Germinal center (tissue), 1 donor: ENCODE measurements at places on chromosomes 3 and 15.
A peak's percentile ranks its signal among the peaks of the same experiment; 100 is the strongest.

GRCh38 chr3:72601060-72601459 is 247.2 kb downstream of the SHQ1 start:
- no peak for DNase-seq

GRCh38 chr3:10703875-10704274 is 112.2 kb upstream of the SLC6A11 start:
- DNase-seq: no peak

GRCh38 chr15:45099549-45100165 is 14.3 kb downstream of the DUOX2 start:
- DNase-seq: no peak

GRCh38 chr3:184308744-184309143 is 5.7 kb upstream of the EIF4G1 start:
- DNase-seq: no peak

DNA sequence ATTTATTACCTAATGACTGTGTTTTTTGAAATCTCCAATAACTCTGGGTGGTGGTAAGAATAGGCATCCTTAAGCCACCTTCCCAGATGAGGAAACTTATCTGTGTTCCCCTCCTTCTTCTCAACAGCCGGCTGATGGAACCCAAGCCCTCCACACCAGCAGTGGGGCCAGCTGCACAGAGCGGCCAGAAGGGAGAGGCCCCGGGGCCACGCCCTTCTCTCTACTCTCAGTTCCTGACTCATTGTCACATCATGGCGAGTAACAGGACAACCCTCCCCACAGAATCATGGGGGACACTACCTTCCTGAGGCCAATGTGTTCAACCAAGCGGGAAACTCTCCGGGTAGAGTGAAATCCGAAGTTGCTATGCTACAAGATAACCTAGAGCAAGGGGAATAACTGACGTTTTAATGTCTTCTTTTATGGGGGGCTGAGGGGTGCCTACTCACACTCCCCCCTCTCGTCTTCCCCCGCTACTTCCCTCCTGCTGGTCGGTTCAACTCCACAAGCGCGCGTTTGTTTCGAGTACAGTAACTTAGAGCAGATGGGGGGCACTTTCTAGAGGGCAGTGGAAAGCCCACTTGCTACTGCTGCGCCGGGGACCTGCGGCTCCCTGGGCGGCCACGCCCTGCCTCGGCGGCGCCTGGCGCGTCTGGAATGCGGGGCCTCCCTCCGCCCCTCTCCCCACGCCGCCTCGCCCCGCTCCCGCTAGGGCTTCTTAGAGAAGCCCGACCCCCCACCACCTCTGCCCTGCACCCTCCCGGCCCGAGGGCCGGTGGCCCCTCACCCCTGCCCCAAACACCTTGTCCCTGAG is 621 bp downstream of the ANXA2 start:
- DNase-seq: peak; percentile 24

GRCh38 chr3:58333206-58334012 is 717 bp downstream of the PXK start:
- DNase-seq: peak; percentile 59

GRCh38 chr15:83380682-83381081 is 66.5 kb upstream of the SH3GL3 start:
- no peak for DNase-seq

DNA sequence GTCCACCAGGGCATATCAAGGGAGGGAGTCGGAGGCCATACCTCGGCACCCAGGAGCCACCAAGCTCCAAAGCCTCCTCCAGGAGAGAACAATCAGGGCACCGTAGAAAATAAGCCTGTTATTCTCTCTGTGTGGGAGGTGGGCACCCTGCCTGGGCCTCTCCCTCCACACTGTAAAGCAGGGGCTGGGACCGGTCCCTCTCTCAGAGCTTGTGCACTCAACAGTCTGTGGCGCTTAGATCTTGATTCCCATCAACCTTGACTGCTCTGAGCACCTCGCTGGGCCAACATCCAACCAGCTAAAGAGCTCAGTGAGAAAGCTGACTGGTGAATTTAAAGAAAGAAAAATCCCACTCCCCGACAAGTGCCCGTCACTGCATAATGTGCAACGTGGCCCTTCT is 53.0 kb downstream of the PCSK6 start:
- DNase-seq: no peak

DNA sequence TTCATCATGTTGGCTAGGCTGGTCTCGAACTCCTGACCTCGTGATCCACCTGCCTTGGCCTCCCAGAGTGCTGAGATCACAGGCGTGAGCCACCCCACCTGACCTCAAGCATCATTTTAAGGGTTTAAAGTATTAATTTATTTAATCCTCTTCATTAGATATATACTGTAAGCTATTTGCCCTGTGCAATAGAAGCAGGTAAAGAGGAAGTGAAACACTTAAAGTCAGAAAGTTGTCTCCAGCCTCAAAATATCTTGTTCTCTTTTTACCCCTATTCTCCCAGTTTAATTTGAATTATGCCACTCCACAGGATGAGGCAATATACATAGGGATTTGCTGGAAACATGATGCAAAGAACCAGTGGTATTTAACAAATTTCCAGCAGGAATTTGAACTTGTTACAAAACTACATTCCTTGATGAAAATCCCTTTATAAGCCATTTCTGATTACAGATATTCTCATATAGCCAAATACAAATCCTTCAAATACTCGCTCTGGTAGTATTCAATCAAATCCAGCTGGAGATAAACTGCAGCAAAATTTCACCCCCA is 2.0 kb downstream of the NDUFB5 start:
- DNase-seq: peak; percentile 53

DNA sequence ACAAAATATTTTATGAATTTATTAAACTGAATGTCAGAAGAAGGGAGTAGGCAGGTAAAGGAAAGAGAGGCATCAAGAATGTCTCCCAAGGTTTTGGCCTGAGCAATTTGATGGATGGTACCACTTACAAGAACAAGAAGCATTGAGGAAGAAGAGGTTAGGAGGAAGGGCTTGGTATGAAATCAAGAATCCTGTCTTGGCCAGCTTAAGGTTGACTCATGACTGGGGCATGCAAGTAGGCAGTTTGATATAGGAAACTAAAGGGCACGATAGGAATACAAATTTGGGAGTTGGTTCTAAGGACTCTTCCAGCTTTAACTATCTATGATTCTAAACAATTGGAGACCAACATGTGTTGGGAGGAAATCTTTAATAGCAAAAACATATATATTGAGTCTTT is 79.1 kb downstream of the NTRK3 start:
- no peak for DNase-seq

DNA sequence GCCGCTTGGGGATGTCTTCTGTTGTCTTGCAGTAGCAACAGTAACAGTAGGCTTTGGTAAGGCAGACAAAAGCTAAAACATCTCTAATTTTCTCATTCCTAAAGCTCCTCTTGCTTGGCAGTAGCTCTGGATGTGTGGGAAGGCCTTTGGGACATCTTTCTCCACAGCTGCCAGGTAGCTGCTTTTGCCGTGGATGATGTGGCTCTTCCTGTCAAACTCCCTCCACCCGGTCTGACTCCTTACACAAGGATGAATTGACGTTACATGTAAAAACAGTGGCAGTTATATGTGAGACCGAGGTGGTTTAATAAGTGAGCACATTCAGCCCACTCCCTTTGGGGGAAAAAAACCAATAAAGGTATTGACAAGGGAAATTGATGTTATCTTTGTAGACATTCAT is 309.1 kb downstream of the TUSC7 start:
- no peak for DNase-seq

GRCh38 chr15:24772266-24772665 is 96.7 kb downstream of the NPAP1 start:
- DNase-seq: no peak

- DNase-seq: peak; percentile 45
Measured at GRCh38 chr15:41022487-41023090, 69.3 kb downstream of the CHAC1 start.

- DNase-seq: no peak
Measured at GRCh38 chr3:111465081-111465670, 76.8 kb upstream of the CD96 start.

DNA sequence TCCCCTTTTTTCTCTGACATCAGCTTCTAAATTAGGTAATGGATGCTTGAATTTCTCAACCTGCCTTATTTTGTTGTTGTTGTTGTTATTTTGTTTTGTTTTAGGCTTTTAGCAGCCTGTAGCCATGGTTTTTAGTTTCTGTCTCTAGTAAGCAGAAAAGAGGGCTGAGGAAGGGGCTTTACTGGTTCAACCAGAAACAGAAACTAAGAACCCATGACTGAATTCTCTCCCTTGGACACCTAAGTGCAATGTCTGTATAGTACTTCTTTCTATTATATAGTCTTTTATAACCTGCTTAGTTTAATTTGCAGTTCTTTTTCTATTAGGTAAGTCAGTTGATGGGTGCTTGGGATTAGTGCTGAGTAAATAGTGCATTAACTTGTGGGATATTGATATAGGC is 129.0 kb downstream of the BBX start:
- no peak for DNase-seq

- no peak for DNase-seq
Measured at GRCh38 chr3:58973796-58974195, 76.0 kb downstream of the CFAP20DC start.

DNA sequence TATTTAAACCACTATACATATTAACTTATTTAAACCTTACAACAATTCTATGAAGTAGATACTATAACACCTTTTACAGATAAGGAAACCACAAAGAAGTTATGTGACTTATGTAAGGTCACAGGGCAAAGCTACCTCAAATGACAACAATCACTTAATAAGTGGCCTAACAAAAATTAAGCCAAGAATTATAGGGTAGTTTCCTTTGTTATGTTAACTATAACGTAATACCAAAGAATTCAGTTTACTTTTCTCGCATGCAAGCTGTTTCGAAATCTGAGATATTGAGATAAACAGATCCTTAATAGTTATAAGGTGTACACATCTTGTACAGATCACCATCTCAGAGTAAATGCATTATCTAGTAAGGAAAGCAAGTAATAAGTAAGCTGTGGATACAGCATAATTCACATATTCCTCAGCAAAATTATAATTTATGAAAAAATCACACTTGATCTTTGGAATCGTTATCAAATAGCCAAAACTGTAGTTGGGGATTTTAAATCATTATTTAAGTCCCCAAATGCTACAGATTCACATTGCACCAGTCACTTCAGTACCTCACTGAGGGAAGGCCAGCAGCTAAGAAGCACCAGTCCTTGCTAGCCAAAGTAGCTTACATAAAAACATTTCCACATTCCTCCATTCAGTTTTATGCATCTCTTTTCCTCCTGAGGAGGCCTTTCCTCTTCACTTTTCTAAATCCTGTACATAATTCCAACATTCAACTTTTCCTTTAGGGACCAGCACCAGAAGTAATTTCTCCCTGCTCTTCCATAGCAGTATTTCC is 226.8 kb downstream of the TBC1D5 start:
- DNase-seq: no peak

- DNase-seq: no peak
Measured at GRCh38 chr15:80404761-80405553, 775 bp downstream of the ARNT2 start.

DNA sequence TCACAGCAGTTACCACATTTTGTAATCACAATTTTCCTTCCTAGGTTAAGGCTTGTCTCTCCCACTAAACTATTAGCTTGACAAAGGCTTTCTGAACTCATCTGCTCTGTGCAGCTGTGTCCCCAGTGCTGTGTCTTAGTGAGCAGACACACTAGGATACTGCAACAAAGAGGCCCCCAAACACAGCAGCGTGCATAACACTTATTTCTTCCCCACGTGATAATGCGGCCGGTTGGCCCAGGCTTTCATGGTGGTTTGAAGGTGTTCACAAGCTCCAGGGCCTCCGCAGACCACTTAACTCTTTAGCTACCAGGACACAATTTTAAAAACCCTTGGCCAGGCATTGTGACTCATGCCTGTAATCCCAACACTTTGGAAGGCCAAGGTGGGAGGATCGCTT is 2.2 kb upstream of the HDAC11 start:
- DNase-seq: no peak

- DNase-seq: no peak
Measured at GRCh38 chr3:126665959-126666657, 11.2 kb upstream of the TXNRD3 start.

DNA sequence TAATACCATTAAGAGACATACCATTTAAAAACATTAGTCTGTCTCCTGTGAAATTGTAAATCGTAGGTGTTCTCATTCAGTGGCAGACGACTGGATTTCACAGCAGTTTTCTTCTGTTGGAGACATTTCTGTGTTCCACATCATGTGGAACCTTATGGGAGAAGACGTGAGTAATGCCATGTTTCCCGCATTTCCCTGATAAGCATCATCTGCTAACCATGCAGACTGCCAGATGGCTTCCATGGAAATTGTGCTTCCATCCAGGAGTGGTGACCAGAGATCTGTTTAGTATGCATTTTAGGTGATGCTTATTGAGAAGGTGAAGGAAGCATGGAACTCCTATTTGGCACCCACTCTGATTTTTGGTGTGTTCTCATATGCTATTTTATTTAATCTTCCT is 28.4 kb upstream of the ST3GAL6 start:
- DNase-seq: no peak

DNA sequence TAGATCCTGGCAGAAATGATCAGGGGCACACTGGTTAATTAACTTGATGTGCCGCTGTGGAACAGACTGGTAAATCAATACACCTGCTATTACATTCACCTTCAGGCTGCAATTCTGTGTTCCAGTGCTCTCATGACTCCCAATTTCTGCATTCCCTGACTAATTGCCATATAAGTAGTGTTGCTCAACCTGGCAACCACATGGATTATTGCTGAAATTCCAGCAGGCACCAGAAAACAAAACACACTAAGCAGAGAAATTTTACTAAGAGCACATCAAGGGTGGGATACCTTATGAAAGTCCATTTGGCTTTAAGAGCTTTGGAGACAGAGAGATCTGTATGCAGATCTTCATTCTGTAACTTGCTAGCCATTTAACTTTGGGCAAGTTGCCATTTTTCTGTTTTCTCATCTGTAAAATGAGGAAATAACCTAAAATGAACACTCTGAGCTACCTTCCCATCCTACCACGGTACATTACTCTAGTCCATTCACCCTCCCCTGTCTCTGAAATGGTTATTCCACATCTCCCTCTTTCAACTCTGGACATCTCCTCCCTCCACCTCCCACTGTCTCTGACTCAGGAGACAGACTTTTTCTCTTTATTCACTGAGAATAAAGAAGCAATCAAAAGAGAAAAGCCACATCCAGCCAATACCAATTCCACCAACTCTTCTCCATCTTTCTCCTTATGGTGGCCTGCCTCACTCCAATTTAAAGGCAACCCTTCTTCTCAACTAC is 54.6 kb downstream of the STAC start:
- no peak for DNase-seq

- no peak for DNase-seq
Measured at GRCh38 chr15:29311696-29312095, 42.1 kb upstream of the NSMCE3 start.

DNA sequence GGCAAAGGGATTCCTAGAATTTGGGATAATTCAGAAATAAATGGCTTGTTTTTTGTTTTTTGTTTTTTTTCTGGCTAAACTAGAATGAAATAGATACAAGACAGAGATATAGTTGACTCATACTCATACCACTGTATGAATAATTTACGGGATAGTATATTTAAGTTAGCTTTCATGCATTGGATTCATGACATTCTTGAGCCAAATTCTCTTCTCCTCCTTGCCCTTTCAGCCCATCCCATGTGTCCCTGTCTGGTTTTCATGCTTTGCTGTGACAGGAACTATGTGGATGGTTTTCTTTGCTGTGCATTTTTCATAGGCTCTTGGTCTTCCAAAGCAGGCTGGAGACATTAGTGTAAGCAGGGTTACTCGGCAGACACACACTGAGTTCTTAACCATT is 66.6 kb upstream of the UMPS start:
- no peak for DNase-seq
